Stimulated activated naive CD8-positive, alpha-beta T cell treated with anti-CD3 and anti-CD28 coated beads, Interleukin-15, Interleukin-2, amounts not matched to agents 100 U/mL and 50 U/mL, for 24 hours (primary cell): ENCODE measurements at places on chromosomes 7 and 10.

DNA sequence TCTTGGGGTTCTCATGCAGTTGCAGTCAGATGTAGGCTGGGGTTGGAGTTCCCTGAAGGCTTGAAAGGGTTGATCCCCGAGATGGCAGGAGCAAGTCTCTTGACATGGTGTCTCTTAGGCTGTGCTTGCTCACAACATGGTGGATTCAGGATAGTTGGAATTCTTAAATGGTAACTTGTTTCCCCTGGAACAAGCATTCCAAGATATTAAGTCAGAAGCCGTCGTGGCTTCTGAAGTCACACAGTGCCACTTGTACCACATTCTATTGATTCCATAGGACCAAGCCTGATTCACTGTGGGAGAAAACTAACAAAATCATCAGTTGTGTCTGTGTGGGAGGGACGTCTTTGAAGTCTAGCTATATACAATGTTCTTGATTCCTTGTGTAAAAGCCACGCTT, 3.5 kb upstream of the SLC35B4 start:
- no peak for DNase-seq

- DNase-seq, result peak; percentile 58
Observed at GRCh38 chr10:129030996-129031843, 435.8 kb upstream of the MGMT start.

DNA sequence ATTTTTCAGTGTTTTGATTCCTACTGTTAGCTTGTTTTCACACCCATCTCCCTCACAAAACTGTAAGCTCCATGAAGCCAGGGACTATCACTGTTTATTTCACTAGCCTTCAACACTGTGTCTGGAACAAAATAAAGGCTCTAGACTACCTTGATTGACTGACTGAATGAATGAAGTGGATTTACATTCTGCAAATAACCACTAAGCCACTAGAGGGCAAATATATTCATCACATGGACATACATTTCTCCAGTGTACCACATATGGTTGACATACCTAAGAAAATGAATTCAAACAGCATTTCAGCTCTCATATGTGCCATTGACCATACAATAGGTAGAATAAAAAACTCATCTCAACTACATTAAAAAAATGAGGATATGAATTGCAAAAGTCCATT, 185.9 kb downstream of the RAB11FIP2 start:
- DNase-seq, result no peak

GRCh38 chr10:79933961-79934360, 14.9 kb downstream of the SFTPD start:
- no peak for DNase-seq

GRCh38 chr7:105229641-105230040, 159.1 kb downstream of the SRPK2 start:
- no peak for DNase-seq

GRCh38 chr7:30241767-30242166, 42.6 kb upstream of the ZNRF2 start:
- no peak for DNase-seq

- DNase-seq, result no peak
Observed at GRCh38 chr7:33334349-33334748, 205.0 kb downstream of the BBS9 start.

DNA sequence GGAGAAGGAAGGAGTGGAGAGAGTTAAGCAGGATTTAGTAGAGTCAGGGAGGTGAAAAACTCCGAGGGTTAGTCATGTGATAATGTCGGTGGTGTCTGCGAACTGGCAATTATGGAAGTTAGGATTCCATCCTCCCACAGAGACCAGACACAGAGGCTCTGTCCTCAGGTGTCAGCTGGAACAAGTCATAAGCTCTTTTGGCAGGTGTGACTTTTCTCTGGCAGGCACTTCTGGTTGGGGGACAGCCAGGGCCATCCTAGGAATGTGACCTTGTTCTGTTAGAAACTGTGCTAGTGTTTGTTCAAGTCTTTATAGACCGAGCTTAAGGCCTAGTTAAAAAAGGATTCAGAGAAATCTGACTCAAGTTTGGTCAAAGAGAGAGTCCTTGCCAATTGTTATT, 371.0 kb downstream of the DPP6 start:
- no peak for DNase-seq

DNA sequence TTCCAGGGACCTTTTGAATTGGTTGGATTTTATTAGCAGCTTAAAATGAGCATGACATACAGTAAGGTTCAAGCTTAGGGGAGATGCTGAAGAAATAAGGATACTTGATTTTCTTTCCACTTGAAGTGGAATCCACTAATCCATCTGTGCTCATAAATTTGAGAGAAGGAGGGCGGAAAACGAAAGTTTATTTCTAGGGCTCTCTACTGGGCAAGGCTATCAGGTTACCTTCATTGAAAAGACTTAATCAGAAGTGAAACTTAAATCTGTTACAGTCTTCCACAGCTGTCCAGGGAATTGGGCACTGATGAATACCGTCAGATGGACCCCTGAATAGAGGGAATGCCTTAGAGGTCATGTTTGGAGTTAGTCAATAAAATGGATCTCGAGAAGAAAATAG, 21.8 kb downstream of the AUTS2 start:
- DNase-seq, result no peak

- no peak for DNase-seq
Observed at GRCh38 chr10:20890491-20891337, 6.4 kb downstream of the NEBL start.

- DNase-seq, result no peak
Observed at GRCh38 chr7:112423987-112424386, 26.3 kb upstream of the IFRD1 start.

GRCh38 chr10:132735341-132735775, 50.6 kb downstream of the NKX6-2 start:
- no peak for DNase-seq

DNA sequence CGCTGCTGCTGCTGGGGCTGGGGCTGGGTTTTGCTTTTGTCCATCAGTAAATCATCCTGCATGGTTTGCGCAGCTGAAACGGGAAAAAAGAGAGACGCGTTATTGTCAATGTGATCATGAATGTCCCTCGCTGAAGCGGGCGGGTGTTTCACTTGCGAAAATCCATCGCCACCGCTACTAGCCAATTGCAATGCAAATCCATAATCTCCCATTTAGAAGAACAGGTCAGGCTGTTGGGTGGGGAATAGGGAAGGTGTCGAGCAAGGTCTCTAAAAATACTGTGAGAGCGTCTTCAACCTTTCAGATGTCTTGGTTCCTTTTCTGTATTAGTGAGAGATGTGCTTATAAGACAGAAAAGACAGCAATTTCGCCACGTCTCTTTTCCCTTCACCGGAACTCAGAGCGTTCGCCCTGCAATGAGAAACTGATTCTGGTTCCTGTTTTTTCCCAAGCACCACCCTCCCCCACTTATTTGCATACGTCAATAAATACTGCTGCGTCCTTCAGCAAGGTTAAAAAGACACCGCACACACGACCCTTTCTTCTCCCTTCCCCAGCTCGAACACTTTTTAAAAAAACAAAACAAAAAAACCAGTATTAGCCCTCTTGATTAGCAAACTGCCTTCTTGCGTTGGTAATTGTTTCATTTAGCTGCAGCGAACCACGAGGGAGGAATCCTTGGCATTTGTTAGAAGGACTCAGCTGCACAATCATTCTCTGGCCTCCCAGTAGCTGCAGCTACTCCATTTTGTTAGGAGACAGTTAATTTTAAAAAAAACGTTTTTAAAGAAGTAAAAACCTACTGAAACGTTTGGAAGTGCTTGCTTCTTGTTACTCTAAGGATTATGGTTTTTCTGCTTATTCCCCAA, 50.4 kb downstream of the CPEB3 start:
- peak; percentile 22 for DNase-seq

DNA sequence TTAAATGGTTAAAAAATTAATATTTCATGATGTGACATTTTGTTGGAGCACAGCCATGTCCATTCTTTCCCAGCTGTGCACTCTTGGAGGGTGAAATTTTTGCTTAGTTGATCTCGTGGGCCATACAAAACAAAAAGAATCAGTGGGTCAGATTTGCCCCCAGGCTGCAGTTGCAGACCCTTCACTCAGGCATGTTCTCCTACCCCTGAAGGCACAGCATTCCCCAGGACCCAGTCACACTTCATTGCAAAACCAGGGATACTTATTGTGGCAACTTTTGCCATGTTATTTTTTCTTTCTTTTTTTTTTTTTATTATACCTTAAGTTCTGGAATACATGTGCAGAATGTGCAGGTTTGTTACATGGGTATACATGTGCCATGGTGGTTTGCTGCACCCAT, 6.0 kb downstream of the TAS2R40 start:
- DNase-seq, result no peak

- DNase-seq, result no peak
Observed at GRCh38 chr7:82732677-82733076, 289.1 kb upstream of the CACNA2D1 start.

- DNase-seq, result no peak
Observed at GRCh38 chr7:29328045-29328444, 133.5 kb downstream of the CHN2 start.

GRCh38 chr7:68461430-68461829, 1136.8 kb upstream of the AUTS2 start:
- DNase-seq, result no peak

GRCh38 chr10:61465171-61465496, 12.0 kb upstream of the TMEM26 start:
- DNase-seq, result no peak

- no peak for DNase-seq
Observed at GRCh38 chr10:17085011-17085725, 44.4 kb downstream of the CUBN start.

- DNase-seq, result no peak
Observed at GRCh38 chr10:13167568-13167967, 6.2 kb downstream of the MCM10 start.

DNA sequence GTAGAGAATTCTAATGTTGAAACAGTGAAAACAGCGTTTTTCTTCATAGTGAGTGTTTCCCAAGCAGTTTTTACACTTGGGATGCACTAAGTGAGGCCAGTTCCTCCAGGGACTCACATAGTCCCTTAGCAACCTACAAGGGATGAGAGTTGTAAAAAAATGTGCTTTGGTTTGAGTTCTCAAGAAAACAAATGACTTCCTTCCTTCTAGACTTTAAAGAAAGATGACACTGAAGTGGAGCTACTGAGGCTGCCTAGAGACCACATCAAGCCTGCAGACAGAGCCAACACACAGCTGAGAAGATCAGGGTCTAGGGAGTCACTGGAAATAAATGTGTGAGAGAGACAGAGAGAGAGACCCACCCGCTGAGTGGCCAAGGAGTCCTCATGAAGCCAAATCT, 264.4 kb downstream of the TNS3 start:
- no peak for DNase-seq

- DNase-seq, result peak; percentile 15
Observed at GRCh38 chr10:16440396-16441133, 3.8 kb downstream of the PTER start.

- peak; percentile 100 for DNase-seq
Observed at GRCh38 chr10:102151774-102152544, at the start of gene NOLC1. Gene NOLC1 (plus strand): TSS chr10:102152389. CDS start chr10:102152411, 22 bp downstream.

GRCh38 chr10:14918964-14919363, 34.9 kb downstream of the DCLRE1C start:
- no peak for DNase-seq

DNA sequence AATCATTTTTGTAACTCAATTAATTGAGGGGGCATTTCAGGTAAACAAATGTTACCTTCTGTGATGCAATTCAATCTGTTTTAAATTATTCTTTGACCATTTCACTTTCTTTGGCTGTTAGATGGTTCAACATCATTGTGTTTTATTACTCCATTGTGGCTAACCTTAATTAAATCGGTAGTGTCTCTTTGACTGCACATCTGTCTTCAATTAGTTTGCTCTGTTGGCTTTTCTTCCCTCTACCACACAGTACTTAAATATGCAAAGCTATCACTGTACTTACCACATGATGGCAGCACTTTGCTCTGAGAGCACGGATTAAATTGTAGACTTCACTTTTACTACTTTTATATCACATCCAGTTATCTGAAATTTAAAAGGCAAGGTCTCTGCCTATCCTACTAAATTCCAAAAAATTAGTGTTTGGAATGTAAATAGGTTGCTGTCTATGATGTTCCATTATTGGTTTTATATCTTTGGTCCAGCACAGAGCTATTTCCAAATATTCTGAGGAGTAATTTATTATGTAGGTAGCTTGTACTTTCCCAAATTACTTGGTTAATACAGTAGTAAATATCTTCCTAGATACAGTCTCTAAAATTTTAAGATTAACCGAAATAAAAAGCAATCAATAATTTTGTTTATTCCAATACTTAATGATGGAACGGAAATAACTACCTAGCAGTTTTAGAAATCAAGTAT, 352.0 kb downstream of the PCLO start:
- DNase-seq, result no peak

- no peak for DNase-seq
Observed at GRCh38 chr7:46393142-46393541, 472.1 kb upstream of the IGFBP3 start.

- DNase-seq, result no peak
Observed at GRCh38 chr7:23210506-23210905, 28.7 kb downstream of the NUP42 start.

GRCh38 chr10:97360705-97361536, 26.4 kb upstream of the FRAT2 start:
- no peak for DNase-seq

DNA sequence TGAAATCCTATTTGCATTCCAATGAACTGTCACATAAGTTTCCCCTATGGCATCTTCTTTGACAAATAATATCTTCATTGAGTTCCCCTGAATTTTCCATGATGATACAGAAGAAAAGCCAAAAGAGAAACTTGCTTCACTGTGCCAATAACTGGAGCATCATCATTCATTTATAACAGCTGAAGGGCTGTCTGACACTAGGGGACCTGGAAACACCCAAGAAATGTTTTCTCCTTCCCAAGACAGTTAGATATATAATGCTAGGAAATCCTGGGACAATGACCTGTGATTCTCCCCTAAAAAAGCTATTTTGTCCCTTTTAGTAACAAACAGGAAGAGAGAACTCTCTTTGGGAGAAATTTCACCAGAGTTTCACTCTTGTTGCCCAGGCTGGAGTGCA, 133.6 kb downstream of the SEMA3C start:
- DNase-seq, result no peak

- DNase-seq, result no peak
Observed at GRCh38 chr10:34113504-34114225, 701.4 kb downstream of the PARD3 start.

GRCh38 chr10:124522933-124523871, 61.6 kb downstream of the LHPP start:
- DNase-seq, result no peak

DNA sequence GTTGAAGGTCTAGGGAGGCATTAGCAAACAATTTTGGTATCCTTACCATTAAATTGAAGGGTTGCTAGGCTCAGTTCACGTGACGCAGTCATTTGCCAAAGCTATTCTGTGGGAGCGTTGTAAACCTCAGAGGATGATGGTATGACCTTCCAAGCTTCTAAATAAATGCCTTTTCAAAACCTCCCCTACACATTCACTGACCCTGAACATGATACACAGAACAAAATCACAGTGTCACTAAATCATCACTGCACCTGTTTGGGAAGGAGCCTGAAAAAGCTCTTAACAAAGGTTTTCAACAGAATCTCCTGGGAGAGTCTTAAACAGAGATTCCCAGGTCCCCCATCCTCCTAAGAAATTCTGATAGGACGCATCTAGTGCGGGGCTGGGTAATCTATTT, 13.2 kb upstream of the CCDC172 start:
- DNase-seq, result no peak

DNA sequence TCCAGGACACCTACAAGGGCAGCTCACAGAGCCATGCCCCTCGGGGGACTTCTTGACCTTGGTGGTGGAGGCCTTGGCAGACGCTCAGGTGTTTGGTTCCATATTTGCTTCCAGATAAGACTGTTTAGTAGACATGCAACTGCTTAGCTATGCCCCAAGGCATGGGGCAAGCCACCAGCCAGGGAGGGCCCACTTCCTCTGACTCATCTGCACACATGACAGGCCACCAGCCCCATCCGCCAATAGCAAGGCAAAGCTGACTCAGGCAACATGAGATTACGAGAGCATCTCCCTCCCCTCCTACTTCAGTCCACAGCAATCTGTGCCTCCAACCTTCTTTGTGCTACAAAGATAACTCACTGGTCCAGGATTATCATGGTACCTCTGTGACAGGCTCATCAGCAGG, 54.9 kb downstream of the KCNMA1 start:
- DNase-seq, result peak; percentile 17
